Smooth muscle cell of bladder (primary cell): ENCODE measurements at places on chromosomes 3 and 15. TPM values are rescaled to one million over a fixed set of nuclear protein-coding genes. Genes with fewer than 3 reads are reported as not detected.

The NRROS gene
- 0.28 and 0.46 TPM in 2 replicates for total RNA-seq

The ARGFX gene
- total RNA-seq: not detected in 2 replicates

The CPN2 gene
- total RNA-seq: not detected in 2 replicates

The HCLS1 gene
- 7.1 and 7.2 TPM in 2 replicates for total RNA-seq

The C3orf49 gene
- not detected in 2 replicates for total RNA-seq

The HESX1 gene
- total RNA-seq: 0.14 and 0.65 TPM in 2 replicates

The KCNMB2 gene
- total RNA-seq: not detected in 2 replicates

The SLC28A1 gene
- not detected in 2 replicates for total RNA-seq

The NAA80 gene
- total RNA-seq: 1.7 and 1.8 TPM in 2 replicates

The CNTN3 gene
- 0.28 and 2.4 TPM in 2 replicates for total RNA-seq

The POPDC2 gene
- under 0.01 and 0.37 TPM in 2 replicates for total RNA-seq

The GOLGA8M gene
- total RNA-seq: 0.28 and 0.92 TPM in 2 replicates

The AMT gene
- 0.71 and 1.5 TPM in 2 replicates for total RNA-seq

The RAD51 gene
- total RNA-seq: 1.4 and 1.6 TPM in 2 replicates

The ADGRG7 gene
- total RNA-seq: not detected in 2 replicates

The LRRC49 gene
- total RNA-seq: 11.5 and 12.9 TPM in 2 replicates

The SH3GL3 gene
- total RNA-seq: 0.18 and 0.28 TPM in 2 replicates

The SEMA3F gene
- 0.14 and 0.92 TPM in 2 replicates for total RNA-seq

The SENP8 gene
- total RNA-seq: 1.8 and 2.6 TPM in 2 replicates

The ABI3BP gene
- 1.3 and 4.3 TPM in 2 replicates for total RNA-seq

The TXNRD3 gene
- total RNA-seq: 14.3 and 16.2 TPM in 2 replicates

The HES1 gene
- 3.3 and 5.5 TPM in 2 replicates for total RNA-seq

The CCR8 gene
- total RNA-seq: not detected in 2 replicates

The CTXN2 gene
- total RNA-seq: not detected in 2 replicates

The NEO1 gene
- total RNA-seq: 23.8 and 45.1 TPM in 2 replicates

The GRIP2 gene
- 0.55 and 0.71 TPM in 2 replicates for total RNA-seq

The MNS1 gene
- total RNA-seq: 0.65 and 1.1 TPM in 2 replicates

The SLC24A5 gene
- not detected in 2 replicates for total RNA-seq

The MKRN3 gene
- 0.28 and 1.4 TPM in 2 replicates for total RNA-seq

The OR5H6 gene
- total RNA-seq: not detected in 2 replicates

The GPX1 gene
- total RNA-seq: 436 and 442 TPM in 2 replicates

The FILIP1L gene
- total RNA-seq: 42.3 and 74.7 TPM in 2 replicates

The CYP1A1 gene
- total RNA-seq: 0.09 and 0.71 TPM in 2 replicates

The TSPAN3 gene
- total RNA-seq: 207 and 276 TPM in 2 replicates

The ZNF501 gene
- total RNA-seq: 4.0 and 5.4 TPM in 2 replicates

The COL8A1 gene
- total RNA-seq: 148 and 185 TPM in 2 replicates

The SERPINI2 gene
- not detected in 2 replicates for total RNA-seq

The DAZL gene
- not detected in 2 replicates for total RNA-seq

The BLOC1S6 gene
- 65.4 and 69.2 TPM in 2 replicates for total RNA-seq

The TRIM42 gene
- total RNA-seq: not detected in 2 replicates

The EIF4A2 gene
- total RNA-seq: 564 and 888 TPM in 2 replicates

The TMEM40 gene
- not detected in 2 replicates for total RNA-seq

The SLC7A14 gene
- 4.1 TPM in 2 replicates for total RNA-seq

The EFHB gene
- 0.18 and 0.28 TPM in 2 replicates for total RNA-seq

The PDZRN3 gene
- total RNA-seq: 72.0 and 77.3 TPM in 2 replicates

The TNFAIP8L3 gene
- total RNA-seq: 10.0 and 14.2 TPM in 2 replicates

The SCAMP5 gene
- 1.6 and 3.0 TPM in 2 replicates for total RNA-seq

The LRRIQ4 gene
- not detected in 2 replicates for total RNA-seq

The ANKRD63 gene
- not detected in 2 replicates for total RNA-seq

The BFSP2 gene
- total RNA-seq: not detected in 2 replicates

The AHSG gene
- total RNA-seq: not detected in 2 replicates

The GOLGA6B gene
- total RNA-seq: 0.09 TPM in 1 of 2 replicates, not detected in the other

The FAM107A gene
- total RNA-seq: under 0.01 TPM in 1 of 2 replicates, not detected in the other

The SPTBN5 gene
- total RNA-seq: 0.14 and 0.18 TPM in 2 replicates

The SOX14 gene
- not detected in 2 replicates for total RNA-seq

The RARB gene
- total RNA-seq: 4.4 and 10.3 TPM in 2 replicates

The SERINC4 gene
- total RNA-seq: 0.09 TPM in 1 of 2 replicates, not detected in the other

The ZNF660 gene
- total RNA-seq: 2.1 and 2.6 TPM in 2 replicates

The STIMATE gene
- 10.0 and 12.4 TPM in 2 replicates for total RNA-seq
